ENCODE measurements at places on chromosomes 5 and 9.

DNA sequence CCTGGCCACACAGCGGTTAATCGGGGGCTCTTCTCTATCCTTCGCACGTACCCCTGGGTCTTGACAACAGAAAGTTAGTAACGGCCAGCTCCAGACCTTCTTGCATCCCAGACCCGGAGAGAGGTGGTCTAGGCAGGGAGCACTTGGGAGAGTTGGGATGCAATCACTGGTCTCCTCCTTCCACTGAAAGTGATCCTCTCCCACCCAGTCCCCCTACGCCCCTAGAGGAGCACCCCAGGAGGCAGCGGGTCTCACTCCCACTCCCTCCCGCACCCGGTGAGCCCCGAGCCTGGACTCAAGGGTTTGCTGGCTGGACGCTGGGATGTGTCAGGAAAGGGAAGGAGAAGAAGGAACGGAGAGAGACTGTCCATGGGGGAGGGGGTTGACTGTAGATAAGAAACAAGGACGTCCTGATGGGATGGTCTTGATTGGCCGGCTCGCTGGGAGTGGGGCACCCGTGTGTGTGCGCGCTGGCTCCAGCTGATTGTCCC, 2.0 kb downstream of the RORB start:
- no peak for DNase-seq

GRCh38 chr5:89827359-89827758, 582.2 kb downstream of the CETN3 start:
- peak; percentile 24 for DNase-seq

DNA sequence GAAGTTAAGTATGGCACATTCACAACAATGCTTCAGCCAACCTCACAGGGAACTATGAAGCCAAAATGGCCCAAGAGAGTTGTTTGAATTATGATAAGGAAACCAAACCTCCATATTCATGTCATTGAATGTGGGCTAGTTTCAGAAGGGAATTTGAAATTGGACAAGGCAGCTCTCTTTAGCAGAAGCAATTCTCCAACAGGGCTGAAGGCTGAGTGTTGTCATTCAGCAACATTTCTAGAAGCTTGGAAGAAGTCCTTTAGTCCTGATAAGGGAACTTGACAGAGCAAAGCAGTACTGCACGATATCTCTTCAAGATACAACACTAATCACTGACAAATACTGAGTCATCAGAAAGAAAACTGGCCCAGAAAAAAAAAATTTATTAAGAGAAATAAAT, 115.4 kb downstream of the SLC25A46 start:
- no peak for DNase-seq

DNA sequence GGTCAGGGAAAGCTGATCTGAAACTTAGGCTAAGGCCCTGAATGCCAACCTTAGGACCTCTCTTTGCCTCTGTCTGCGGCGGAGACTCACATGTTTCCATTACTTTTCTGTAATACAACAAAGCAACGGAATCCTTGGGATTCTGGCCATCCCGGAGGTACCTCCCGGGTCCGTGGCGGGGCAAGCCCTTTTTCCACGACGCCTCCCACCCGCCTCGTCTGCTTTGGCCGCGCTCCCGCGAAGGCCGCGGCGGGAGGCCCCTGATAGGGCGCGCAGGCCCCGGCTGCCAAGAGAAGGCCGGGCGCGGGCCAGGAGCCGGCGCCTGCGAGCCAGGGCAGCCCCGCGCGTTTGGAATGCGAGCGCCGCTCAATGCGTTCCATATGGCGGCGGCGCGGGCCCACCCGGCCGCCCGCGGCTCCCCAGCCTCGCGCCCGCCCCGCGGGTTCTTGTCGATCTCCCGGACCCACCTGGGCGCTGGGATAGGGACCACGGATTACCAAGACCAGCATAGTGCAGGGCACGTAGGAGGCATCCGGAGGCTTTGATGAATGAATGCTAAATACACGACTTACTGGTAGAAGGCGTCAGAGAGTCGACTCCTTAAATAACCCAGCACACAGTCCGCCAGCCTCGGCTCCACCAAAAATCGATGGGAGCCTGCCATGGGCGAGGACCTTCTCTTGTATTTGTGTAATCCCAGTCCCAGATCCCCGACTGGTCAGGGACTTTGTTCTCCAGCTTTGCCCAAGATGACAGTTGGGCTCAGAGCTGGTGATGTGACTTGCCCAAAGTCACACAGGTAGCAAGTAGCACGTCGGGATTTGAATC, 17.5 kb upstream of the PHF19 start:
- no peak for DNase-seq

DNA sequence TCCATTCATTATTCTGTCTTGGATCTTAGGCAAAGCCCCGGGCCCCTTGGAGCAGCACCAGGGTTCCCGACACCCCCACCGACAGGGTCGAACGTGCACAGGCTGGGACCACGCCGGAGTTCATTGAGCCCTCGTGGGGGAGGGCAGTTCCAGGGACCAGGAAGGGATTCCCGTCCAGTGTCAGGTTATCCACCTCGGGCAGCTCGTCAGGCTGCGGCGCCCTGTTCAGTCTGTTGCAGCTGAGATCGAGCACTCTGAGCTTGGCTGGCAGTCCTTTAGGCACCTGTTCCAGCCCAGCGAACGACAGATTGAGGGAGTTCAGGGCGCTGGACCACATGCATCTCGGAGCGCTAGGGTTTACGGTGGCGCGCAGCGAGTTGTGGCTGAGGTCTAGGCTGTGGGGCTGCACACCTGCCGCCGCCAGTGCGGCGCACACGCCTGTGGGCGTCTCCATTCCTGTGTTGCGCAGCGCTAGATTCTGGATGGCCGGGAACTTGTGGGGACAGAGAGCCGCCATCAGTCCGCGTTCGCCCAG, 1.1 kb downstream of the CD14 start:
- DNase-seq = no peak

GRCh38 chr9:135212961-135213360, 125.5 kb downstream of the OLFM1 start:
- DNase-seq = no peak

- no peak for DNase-seq
These were observed 34.0 kb downstream of the B4GALT1 start for GRCh38 chr9:33133186-33133585.

- DNase-seq = no peak
These were observed 72.8 kb downstream of the SLC1A1 start for GRCh38 chr9:4563105-4563504.

- DNase-seq = no peak
These were observed 195.6 kb downstream of the DEPDC1B start for GRCh38 chr5:60504342-60504741.

GRCh38 chr5:154648229-154648628, 106.9 kb upstream of the LARP1 start:
- DNase-seq = no peak

DNA sequence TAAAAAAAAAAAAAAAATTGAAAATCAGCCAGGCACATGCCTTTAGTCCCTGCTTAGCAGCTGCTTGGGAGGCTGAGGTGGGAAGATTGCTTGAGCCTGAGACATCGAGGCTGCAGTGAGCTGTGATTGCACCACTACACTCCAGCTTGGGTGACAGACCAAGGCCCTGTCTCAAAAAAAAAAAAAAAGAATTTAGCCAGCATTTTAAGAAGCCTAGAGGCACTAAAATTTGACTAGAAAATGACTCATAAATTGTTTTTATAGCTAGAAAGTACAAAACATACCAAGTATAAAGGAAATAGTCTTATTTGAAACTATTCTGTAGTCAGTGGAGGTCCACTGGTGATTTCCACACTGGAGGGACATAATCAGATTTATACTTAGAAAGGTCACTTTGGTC, 17.5 kb downstream of the LRRC70 start:
- peak; percentile 5 for DNase-seq

DNA sequence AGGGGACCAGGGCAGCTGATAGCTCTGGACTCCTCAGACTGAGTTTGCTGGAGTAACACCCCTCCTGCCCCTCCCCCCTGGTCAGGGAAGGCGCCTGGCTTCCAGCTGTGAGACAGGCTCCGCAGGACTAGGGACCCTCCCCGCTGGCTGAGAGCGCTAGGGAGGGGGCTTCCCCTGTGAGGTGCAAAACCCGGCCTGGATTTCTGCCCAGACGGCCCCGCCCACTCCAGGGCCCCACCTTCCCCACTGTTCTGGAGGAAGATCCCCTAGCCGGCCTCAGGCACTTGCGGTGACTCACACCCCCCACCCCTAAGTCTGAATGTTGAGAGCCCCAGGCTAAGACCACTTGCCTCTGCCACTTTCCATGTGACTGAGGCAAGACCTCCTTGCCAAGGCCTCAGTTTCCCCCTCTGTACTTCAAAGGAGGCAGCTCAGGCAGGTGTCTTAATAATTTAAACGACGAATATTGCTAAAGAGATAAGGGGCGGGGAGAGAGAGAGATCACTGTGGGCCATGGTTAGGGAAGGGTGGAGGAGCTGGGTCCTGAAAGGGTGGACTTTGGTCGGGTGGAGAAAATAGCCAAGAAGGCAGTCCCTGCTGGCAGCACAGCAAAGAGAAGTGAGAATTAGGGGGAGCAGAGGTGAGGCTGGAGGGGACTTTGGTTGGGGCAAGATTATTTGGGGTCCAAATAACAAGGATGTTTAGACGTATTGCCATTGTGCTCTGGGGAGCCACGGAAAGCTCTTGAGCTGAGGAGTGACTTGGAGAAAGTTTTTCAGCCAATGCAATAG, 1.0 kb upstream of the DAB2IP start:
- no peak for DNase-seq

DNA sequence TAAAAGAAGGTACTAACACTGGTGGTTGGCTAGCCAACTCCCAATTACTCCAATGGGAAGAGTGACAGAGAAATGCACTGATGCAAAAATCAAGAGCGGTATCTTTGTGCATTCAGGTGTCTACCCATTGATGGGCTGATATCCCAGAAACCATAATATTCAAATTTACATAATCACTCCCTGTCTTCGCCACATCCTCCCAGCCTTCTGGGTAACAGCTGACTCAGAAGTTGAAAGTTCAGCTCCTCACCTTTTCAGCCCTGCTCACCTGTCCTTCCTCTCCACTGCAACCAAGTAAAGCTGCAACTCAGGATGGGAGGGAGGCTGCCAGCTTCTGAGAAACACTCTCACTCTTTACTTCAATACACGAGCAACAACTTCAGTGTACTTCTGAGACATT, 6.9 kb downstream of the SUSD1 start:
- no peak for DNase-seq

DNA sequence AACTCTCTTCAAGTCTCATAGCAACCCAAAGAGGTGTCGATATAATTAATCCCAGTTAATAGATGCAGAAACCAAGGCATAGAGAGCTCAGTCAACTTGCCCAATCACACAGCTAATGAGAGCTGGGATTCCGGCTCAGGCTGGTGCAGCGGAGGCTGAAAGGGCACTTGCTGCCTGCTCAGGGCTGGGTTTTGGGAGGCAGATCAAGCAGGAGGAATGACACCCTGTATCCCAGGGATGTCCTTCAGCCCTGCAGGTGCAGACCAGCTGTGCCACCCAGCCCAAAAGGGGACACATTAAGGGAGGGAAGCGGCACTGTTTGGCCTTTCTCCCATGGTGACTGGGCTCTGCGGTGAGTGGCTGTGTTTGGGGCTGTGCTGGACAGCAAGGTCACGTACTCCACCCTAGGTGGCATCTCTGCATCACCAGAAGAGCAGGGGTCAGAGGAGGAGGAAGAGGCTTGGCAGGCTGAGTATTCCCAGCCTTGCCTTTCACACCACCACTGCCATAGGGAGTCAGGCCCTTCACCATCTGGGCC, 124.1 kb downstream of the MVB12B start:
- no peak for DNase-seq

- no peak for DNase-seq
These were observed 45.7 kb downstream of the DPYSL3 start for GRCh38 chr5:147464211-147464610.

DNA sequence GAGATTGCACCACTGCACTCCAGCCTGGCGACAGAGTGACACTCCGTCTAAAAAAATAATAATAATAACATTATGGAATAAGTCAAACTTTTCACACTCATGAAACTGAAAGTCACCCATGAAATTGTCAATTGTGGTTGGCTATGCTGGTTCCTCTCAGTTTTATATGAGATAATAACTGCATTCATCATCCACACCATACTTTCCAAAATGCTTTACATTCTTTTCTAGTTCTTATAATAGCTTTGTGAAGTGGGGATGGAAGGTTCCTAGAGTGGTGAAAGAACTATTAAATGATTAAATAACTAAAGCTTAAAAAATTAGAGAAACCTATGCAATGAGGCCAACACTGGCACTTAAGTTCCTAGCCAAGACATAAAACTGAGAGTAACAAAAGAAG, 12.6 kb upstream of the ASPN start:
- no peak for DNase-seq

GRCh38 chr9:129022037-129022436, 6.1 kb downstream of the SH3GLB2 start:
- DNase-seq = no peak

- no peak for DNase-seq
These were observed 110.1 kb upstream of the MAP3K1 start for GRCh38 chr5:56705217-56705616.

DNA sequence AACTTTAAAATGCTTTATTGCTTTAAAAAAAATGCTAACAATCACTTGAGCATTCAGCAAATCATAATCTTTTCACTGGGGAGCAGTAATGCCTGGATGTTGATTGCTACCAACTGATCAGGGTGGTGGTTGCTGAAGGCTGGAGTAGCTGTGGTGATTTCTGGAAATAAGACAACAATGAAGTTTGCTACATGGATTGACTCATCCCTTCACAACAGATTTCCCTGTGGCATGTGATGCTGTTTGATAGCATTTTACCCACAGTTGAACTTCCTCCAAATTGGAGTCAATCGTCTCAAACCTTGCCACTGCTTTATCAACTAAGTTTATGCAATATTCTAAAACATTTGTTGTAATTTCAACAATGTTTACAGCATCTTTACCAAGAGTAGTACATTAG, 83.3 kb downstream of the MLLT3 start:
- DNase-seq = no peak

DNA sequence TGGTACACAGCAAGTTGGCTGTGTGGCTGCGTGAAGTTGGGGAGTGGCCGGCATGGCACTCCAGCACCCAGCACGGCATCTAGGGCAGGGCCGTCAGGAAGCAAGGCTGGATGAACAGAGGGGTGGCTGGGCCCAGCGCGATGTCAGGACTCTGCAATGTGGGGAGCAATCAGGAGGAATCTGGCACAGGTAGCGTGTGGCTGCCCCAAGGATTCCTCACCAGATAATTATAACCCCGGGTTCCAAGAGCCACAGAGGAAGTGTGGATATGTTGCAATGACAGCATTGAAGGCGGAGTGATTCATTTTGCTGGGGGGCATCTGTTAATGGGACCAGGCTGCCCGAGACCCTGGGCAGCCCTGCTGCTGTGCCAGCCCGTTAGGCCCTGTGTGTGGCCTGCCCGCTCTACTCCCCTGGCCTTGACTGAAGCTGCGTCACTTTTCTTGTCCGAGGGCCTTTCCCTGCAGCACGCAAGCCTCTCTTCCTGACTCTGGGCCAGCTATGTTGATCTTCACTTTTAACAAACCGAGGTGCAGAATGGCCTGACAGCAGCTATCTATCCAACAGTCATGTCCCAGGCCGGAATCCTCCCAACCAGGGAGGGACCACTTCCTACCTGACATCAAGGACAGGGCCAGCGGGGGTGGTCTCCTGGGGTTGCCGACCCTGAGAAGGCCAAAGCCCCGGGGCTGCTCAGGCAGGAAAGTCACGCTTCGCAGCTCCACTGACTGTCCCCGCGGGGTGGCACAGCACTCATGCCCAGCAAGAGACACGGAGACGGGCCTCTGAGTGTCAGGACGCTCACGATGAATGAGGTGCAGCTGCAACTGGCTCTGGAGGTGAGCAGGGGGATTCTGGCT, 118.0 kb upstream of the PHYKPL start:
- DNase-seq = no peak

GRCh38 chr5:131541762-131542161, 93.3 kb downstream of the RAPGEF6 start:
- no peak for DNase-seq

- DNase-seq = peak; percentile 45
These were observed 1.6 kb downstream of the ANXA2R start for GRCh38 chr5:43038496-43038989.
